ENCODE measurements at places on chromosomes 6 and 20. TPM values are rescaled to one million over a fixed set of nuclear protein-coding genes. Genes with fewer than 3 reads are reported as not detected.

Gene ARG1
- 1.1 TPM for total RNA-seq

Gene GSTA4
- 0.35 TPM for total RNA-seq

Gene ZSWIM1
- 16.3 TPM for total RNA-seq

Gene FGD2
- 3.3 TPM for total RNA-seq

Gene FANCE
- 12.0 TPM for total RNA-seq

Gene ZFP57
- total RNA-seq, result 1.0 TPM

Gene CYP39A1
- not detected for total RNA-seq

Measured in T-cell (primary cell).